Cardiac fibroblast (primary cell): ENCODE measurements at places on chromosomes 3 and 15.

DNA sequence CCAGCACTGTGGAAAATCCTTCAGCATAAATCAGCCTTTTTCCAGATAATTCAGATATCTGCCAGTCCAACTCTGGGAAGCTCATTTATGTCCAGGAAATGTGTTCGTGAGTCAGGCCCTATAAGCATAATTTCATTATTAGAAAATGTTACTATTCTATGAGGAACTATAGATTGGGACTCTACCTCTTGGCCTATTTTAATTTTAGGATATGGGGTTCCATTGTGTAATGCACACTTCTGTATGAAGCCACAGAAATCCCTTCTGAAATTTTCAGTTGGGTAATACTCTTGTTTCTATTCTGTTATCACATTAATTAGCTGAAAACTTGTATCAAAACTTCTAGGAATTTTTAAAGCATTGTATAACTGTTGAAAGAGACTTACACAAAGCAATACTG lies 43.9 kb upstream of the IL12A start:
- no peak for DNase-seq

- peak; percentile 94 for DNase-seq
Measured at GRCh38 chr3:27544372-27544865, 60.2 kb upstream of the SLC4A7 start.

- DNase-seq: no peak
Measured at GRCh38 chr3:186742618-186743380, 25.6 kb downstream of the KNG1 start.

DNA sequence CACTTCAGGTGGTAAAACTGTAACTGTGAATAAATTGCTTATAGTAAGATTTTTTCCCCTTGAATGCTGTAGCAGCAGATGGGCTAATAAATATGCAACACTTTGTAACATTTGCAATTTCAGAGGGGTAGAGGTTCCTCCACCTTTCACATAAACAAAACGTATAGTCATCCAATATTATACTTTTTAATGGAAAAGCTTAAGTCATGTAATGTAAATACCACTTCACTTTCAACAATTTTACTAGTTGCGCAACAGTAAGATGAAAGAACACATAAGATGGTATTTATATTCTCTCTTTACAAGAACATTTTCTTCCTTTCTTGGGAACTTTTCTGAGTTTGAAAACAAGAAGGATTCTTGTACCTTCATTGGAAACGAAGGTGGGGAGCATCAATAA lies 56.6 kb upstream of the FAM3D start:
- DNase-seq: peak; percentile 19

DNA sequence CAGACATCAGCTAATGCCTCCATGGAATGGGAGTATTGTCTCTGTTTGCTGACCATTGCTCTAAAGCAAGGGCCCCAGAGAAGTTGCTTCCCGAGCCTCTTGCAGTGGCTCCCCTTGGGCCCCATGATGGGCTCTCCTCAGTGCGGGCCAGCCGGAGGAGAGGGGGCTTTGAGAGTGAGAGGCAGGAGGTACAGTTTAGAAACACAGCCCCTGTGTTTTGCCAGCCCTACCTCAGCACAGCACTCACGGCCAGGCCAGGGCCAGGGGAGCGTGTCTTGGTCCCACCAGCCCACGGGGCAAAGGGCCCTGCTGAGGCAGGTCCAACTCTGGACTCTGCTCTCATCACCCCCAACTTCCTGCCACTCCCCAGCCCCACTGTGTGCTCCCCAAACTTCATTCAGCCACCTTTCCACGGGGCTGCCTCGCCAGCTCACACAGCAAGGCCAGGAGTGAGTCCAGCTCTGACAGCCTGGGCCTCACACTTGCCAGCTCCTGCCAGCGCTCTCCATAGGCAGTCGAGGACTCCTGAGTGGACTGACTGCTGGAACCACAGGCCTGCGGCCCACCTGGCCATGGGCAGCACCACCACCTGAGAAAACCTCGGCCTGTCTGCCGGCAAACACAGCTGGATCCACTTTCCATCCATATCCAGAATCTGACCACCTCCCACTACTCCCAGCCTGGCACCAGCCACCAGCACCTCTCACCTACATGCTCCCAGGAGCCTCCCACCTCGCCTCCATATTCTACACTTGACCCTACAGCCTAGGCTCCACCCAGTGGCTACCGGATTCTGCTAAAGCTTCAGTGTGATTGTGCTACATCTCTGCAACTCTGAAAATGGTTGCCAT lies 99.0 kb downstream of the TLE3 start:
- DNase-seq: no peak

- DNase-seq: peak; percentile 14
Measured at GRCh38 chr15:96625256-96625655, 294.8 kb downstream of the NR2F2 start.

DNA sequence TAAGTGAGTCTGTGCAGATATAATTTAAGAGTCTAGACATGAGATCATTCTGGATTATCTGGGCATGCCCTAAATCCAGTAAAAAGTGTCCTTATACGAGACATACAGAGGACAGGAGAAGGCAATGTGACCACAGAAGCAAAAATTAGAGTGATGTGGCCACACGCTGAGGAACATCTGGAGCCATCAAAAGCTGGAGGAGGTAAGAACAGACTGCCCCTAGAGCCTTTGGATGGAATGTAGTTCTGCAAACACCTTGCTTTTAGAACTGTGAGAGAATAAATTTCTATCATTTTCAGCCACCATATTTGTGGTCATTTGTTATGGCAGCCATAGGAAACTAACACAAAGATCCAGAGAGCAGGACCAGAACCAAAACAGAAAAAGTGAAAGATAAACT lies 41.0 kb downstream of the CD200 start:
- no peak for DNase-seq

- DNase-seq: no peak
Measured at GRCh38 chr3:31240013-31240412, 292.7 kb upstream of the STT3B start.

DNA sequence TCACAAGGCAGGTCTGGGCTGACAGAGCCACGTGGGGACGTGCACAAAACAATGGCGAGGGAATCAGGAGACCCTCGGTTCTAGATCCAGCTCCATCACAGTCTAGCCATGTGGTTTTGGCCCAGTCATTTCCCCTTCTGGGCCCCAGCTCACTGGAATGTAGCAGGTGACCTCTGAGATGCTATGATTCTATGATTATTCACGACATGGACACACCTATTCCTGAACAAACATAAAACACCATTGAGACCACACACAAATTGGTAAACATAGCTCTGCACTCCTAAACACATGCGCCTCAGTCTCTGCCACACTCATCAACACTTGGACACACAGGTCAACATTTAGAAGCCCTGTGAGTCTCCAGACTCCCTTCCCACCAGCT lies 9.0 kb downstream of the IGDCC4 start:
- DNase-seq: no peak

DNA sequence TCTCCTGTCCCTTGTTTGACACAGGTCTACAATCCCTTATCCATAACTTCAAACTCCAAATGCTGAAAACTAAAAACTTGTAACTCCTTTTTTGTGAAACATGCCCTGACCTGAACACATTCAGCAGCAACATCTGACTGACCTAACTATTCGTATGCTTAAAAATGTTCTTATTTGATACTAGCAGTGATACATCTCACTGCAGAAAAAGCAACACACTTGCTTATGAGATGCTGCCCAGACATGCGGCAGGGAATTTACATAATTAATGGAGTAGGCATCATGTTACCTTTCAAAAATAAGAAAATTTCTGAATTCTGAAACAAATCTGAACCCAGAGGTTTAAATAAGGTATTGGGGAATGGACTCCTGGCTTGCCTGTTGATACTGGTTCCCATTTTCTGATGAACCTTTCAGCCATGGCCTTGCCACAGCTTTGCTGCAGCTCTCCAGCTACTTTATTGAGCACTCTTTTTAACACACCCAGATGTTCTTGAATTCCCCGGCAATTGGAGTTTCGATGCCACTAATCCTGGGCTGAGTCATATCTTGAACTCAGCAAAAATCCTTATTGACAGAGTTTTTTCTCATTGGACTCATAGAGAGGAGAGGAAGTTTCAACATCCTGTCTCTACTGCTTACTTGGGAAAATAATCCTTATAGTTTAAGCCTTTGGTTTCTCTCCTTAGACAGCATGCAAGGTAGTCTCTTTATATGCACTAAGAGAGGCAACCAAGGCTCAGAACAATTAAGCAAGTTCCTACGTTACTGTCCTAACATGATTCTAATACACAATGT lies 296.6 kb upstream of the LMCD1 start:
- peak; percentile 18 for DNase-seq

DNA sequence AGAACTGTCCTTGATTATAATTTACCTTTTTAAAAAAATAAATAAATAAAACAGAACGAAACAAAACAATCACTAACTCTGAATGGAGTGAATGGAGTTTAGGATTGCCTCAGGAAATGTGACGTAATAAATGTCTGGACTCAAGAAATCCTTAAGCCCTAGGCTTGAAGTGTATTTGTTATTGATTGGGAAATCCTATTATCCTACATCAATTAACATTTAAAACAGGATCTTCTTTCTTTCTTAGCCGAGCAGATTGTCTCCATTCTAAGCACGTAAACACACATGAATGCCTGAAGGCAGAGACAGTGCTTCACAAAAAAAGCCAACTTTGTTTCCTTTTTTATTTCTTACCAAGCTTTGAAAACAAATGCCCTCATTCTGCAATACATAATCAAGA lies 33.4 kb downstream of the KAT2B start:
- no peak for DNase-seq

DNA sequence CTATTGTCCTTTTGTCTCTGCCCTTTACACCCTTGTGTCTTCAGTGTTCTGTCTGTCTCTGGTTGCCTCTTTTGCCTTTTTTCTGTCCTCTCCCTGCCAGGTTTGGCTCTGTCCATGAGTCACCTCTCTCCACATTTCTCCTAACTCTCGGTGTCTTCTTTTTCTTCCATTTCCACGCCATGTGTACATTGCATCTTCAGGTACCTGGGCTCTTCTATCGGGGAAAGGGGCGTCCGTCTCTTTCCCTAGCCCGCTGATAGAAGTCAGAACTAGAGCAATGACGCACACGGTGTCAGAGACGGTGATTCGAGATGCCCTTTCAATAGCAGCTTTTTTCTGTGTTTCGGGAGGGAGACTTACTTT lies 641 bp downstream of the OPA1 start:
- peak; percentile 36 for DNase-seq

DNA sequence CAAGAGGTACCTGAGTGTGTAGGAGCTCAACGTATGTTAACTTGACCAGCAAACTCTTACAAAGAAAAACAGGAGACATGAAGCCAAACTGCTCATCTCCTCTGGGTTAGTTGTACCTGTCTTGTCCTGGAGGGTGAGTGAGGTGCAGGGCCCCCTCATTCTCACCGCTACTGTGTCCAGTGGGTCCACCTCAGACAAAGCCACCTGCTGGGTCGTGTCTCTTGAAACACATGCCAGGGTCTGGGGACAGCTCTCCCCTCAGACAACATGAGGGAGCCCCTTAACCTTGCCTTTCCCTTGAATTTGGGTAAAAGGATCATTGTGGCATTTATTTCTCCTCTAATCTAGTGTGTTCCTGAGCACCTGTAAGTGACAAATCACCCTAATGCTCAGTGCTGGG lies 185.6 kb downstream of the TLE3 start:
- DNase-seq: no peak

DNA sequence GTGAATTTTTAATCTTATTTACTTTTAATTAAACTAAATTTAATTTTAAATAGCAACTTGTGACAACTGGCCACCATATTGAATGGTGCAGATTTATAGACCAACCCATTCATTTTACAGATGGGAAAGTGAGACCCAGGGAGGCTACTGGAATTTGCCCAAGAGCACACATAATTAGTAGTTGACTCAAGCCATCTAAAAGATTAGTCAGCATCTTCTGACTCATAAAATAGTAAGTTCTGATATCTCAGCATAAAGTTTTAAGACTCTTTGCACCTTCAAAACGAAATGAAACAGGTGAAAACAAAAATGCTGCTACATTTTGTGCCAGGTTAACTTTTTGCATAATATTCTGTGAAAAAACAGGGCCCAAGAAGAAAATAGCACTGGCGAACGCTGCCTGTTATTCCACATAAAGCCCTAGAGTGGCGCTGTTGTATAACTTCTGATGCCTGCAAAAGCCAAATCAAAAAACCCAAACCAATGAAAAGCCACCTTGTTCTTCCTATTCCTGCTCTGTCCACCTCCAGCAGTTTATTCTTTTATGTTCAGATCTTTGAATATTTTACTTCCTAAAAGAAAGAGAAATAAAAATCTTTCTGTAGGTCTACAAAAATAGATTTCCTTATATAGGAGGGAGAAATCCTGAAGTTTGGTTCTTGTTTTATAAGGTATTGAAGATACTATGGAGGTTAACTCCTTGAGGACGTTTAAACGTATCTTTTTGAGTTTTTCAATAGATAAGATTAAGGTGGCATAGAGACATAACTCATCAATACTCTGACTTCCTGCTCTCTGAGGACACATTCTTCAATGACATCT lies 62.8 kb downstream of the OTOL1 start:
- DNase-seq: peak; percentile 55
